ENCODE measurements at places on chromosomes 12 and 14.

- DNase-seq, result no peak
Measured at GRCh38 chr12:26021534-26021933, 63.1 kb downstream of the RASSF8 start.

DNA sequence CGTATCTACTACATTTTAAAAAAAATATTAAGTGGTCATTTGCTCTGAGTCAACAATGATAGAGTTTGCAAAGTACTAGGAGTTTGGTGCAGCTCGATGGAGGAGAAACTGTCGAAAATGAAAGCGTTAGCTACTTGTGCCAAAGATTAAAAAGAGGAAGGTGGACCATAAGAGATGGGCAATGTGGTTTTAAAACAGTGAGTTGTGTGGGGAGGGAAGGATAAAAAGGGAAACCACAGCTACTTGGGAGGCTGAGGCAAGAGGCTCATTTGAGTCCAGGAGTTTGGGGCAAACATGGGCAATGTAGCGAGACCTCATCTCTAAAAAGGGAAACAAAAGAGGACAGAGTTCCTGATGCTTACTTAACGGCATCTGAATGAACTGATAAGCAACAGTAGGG lies 18.2 kb upstream of the STRAP start:
- no peak for DNase-seq

DNA sequence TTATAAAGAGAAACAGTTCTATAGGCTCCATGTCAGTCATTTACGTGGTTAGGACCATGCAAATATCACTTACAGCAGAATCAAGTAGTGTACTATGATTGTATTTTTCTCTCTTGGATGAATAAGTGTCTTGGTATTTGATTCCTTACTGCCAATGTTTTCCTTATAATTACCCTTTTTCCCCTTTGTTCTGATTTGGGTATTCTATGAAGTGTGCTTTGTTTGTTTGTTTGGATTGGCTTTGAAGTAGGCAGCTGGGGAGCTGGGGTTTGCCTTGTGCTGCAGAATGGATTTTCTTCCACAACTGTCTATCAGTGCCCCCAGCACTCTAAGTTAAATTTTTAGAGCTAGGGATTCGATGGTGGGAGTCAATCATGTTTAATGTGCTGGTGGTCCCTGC lies 12.4 kb downstream of the TMEM120B start:
- DNase-seq, result no peak

DNA sequence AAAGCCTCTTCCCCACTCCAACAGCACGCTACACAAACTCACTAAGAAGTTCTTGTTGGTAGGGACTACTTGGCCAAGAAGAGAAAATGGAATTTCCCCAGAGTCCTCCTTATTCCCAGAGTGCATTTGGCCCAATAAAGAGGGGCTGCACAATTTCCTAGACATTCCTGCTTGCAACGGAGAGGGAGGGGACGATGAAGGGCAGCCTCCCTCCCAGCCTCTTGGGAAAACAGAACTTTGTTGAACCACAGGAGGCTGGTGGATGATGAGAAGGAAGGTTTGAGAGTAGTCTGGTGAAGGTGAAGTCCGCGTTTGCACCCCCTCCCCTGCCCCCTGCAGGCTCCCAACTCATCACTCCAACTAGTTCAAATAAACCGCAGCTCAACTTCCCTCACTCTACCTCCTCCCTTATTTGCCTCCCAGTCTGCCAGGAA lies 19.1 kb upstream of the TBX3 start:
- DNase-seq, result no peak

GRCh38 chr14:56138928-56139327 lies 20.7 kb downstream of the PELI2 start:
- DNase-seq, result no peak

- no peak for DNase-seq
Measured at GRCh38 chr12:123032736-123033391, 52.4 kb downstream of the ARL6IP4 start.

DNA sequence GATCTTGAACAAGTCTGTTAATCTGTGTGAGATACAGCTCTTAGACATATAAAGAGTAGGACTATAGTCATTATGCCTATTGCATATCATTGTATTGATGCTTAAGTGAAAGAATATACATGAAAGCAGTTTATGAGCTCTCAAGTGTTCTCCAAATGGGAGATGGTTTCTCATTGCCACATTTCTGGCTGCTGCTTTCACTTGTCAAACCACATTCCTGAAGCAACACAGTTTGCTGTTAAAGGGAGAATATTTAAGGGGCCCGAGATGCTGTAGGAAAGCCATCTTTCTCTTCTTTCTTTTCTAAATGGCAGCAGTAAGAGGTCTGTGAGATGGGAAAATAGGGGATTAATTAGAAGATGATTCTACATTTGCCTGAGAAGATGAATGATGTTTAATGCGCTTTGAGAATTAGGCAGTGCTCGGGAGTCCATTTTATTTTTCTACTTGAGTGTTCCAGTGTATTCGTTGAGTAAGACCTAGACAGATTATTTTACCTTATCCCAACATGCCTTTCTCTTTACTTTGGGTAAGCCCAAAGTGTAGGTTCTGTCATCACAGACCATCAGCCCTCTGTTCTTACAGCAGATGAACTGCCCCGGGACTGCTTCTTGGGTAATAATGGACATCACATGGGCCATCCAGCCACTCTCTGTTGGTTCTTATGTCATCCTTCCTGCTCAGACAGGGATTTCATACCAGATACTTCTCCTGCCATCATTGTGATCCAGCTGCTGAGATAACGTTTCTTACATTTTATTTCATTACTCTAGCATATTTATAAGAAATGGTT lies 35.6 kb downstream of the ANO4 start:
- no peak for DNase-seq

DNA sequence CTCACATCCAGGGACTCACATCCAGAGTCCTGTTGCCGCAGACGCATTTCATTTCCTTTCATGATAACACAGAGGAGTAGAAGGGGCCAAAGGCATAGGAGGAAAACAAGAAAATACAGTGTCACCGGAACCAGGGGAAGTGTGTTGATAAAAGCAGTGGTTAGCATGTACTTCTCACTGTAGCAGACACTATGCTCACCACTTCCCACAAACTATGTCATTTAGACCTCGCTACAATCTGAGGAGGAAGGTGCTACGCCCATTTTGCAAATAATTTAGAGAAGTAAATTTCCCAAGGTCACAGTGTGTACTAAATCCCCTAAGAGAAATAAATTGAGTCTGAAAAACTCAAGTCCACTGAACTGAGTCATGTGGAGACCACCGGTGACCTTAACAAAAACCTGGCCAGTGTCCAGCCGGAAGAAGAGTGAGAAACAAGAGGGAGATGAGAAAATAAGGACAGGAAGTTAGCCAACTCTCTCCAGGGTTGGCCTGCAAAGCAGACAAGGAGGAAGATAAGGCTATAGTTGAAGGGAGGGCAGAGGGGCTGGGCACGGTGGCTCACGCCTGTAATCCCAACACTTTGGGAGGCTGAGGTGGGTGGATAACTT lies 25.8 kb upstream of the TMCC3 start:
- DNase-seq, result no peak

DNA sequence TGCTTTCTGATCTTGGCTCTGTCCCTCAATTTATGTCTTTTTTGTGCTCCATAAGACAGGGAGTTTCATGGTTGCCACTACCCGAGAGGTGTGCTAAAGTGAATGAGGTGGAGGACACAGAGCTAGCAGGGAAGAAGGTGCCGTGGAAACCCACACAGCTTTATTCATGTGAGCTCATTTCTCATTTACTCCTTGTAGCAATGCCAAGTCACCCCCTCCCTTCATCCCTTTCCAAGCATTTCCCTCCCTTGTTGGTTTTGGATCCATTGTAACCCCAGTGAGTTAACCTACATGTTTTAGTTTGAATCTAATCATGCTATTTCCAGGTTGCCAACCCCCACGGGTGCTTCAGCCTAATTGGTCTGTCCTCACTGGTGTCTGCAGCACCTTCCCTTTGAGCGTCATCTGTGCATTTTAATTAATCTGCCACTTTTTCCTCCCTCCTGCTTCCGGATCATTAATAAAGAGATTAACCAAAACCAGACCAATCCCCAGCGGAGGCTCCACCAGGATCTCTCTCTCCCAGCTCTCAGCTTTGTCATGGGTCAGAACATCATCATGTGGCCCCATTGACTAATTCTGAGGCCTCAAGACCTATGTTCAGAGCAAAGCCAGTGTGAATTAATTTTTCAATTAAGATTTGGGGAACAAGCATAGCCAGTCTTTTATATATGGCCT lies 56.2 kb downstream of the NTF3 start:
- no peak for DNase-seq

DNA sequence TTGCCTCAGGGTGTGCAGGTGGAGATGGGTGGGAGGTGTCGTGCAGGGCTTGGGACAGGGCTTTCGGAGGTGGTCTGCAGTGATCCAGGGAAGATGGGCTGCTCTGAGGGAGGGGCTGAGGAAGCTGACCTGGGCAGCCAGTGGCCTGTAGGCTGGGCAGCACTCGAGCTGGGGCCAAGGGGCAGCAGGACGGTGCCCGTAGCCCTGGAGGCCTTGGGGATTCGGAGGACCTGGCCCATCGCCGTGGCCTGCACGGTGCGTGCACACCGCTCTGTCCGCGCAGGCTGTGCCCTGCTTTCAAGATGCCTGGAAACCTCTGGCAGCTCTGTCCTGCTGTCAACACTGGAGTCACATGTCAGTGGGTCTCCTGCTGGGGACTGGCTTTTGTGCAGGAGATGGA lies 9.1 kb downstream of the PACS2 start:
- no peak for DNase-seq

DNA sequence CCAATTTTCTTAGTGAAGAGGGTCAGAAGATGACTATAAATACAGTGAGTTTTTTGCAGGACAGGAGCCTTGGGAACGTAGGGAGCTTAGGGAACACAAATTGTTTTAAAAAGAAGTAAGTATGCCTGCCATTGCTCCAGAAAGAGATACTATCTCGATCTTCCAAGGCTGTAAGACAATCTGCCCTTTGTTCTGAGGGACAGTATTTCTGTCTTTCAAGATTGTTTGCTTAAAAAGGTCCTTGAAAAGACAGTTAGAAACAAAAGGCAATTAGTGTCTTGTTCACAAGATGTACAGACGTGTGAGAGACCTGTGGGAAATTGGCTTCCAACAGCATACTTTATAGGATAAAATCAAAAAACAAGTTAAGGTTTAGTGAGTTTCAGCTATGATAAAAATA lies 321.2 kb upstream of the FAR2 start:
- DNase-seq, result no peak

- DNase-seq, result no peak
Measured at GRCh38 chr12:118292836-118293235, 79.9 kb downstream of the TAOK3 start.

DNA sequence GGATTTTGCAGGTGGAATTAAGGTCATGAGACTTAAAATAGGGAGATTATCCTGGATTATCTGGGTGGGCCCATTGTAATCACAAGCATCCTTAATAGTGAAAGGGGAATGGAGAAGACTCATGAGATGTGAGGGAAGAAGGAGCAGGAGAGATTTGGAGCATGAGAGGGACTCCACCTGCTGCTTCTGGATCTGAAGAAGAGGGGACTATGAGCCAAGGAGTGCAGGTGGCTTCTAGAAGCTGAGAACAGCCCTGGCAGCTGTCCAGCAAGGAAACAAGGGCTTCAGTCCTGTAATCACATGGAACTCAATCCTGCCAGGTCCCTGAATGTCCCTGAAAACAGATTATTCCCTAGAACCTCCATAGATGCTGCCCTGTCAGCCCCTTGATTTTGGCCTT lies 67.8 kb downstream of the PELI2 start:
- no peak for DNase-seq

DNA sequence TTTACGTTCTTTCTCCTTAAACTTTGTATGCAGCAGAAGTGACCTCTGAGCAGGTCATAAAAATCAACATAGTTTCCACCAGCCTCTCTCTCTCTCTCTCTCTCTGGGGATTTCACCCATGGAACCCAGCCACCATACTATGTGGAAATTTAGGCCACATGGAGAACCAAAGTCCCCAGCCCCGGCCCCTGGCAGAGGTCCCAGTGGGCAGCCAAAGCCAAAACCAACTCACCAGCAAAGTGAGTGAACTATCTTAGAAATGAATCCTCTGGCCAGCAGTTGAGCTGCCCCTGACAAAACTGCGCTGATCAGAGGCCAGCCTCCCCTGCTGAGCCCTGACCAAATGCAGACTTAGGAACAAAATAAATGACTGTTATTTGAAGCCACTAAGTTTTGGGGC lies 9.2 kb downstream of the DUSP6 start:
- no peak for DNase-seq

GRCh38 chr12:49961993-49962764 lies 507 bp downstream of the AQP5 start:
- DNase-seq, result no peak

DNA sequence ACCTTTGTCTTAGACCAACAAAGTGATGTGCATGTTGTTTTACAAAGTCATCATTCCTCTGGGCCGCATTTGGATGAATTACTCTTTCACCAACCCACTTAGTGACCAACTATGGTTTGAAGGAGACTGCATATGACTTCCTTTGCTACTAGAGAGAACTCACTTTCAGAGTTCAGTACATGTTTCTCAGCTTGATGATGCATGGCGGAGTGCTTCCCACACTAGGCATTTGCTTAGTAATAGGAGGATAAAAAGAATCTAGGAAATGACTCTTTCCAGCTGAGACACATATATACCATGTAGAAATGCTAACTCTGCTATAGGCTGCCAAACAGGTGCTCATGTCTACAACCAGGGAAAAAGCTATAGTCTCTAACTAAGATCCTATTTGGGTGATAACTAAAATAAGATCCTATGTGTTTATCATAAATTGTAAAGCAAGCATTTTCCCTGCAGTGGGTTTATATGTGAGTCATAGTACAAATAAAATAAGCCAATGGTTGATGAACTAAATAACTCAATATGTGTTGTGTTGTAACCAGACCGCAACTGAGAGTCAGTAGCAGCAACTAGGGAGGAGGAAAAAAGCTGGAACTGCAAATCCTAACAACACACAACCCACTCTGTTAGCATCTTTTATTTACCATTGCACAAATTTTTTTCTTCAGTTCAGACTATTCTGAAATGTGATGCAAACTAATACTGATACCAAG lies 87.2 kb downstream of the TSPAN8 start:
- no peak for DNase-seq

DNA sequence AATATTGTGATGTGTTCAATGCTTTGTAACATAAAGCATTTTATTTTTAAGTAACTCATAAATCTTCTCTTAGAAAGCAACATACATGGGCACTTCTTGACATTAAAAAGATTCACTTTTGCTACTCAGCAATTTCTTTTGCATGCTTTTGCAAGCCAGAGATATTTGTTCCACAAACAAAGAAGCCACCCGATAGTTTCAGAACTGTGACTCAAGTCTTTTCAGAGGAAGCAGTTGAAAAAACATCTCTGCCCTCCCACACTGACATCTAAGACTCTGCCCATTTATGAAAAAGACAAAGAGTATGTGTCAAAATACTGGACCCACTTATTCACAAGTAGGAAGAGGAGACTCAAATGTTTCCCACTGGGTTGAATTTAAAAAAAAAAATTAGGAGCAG lies 7.5 kb downstream of the APPL2 start:
- DNase-seq, result no peak

GRCh38 chr12:6822426-6823135 lies 960 bp downstream of the GPR162 start:
- no peak for DNase-seq

Measured in nephron progenitor cell (in vitro differentiated cells).